Uterus (tissue), 4 donors: ENCODE measurements at places on chromosomes 4 and X.

DNA sequence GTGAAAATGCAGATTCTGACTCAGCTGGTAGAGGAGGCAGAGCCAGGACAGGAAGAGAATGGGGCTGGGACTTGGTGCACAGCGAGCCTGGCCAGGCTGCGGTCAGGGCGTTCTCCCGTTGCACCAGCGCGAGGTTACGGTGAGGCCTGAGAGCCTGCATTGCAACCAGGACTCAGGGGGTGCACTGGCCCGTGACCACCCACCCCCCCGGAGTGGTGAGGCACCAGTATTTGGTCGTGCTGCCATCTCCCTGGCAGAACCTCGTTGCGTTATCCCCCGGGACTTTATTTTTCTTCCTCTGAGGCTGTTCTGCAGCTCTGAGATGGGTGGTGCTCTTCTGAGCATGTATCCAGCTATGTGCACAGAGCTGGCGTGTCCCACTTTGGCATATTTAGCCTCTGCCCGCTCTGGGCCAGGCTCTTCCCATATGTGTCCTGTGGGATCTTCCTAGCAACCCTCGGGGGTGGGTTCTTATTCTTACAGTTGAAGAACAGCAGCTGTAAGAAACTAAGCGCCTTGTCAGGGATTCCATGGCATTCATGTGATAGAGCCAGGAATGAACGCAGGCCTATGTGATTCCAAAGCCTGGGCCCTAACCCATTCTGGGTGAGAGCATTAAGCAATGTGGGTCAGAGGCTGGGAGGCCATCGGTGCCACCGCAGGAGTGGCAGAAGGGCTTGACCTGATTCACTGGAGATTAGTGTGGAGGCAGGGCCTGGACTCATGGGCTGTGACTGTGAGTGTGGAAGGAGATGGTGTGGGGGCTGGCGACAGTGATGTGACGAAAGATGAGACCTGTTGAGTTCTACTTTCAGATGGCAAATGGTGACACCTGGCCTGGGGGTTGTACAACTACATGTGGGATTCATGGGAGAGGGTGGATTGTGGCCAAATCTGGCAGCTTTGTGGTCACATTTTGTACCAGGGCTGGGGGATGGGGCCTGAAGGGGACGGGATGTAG is 3.1 kb downstream of the TADA2B start:
- no peak for DNase-seq
- no peaks in the 10 kb centered on the region for H3K27me3 ChIP-seq
- H3K27ac ChIP-seq = no peak overlapping the region
- peaks cover 20% of the 10 kb centered on the region for H3K4me1 ChIP-seq

DNA sequence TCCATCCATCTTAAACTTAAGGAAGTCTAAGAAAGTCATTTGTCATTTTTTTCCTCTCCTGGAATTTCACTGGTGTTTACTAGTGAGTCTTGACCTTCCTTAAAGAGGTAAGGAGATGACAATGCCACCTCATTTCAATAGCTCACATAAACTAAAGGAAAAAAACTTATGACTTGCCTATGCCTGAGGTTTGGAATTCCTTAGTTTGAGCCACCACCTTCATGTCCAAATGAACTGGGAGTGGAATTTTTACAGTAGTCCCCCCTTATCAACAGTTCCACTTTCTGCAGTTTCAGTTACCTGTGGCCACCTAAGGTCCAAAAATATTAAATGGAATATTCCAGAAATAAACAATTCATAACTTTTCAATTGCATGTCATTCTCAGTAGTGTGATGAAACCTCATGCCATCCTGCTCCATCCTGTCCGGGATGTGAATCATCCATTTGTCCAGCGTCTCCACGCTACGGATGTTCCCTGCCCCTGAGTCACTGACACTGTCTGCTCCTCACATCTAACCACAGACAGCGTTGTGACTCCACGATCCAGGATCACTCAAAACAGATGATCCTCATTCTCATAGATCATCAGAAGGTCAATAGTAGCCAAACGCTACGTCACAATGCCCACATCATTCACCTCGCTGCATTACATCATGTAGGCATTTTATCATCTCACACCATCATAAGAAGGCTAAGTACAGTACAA is 177.4 kb downstream of the SH3KBP1 start:
- no peaks in the 10 kb centered on the region for H3K36me3 ChIP-seq
- no peak for DNase-seq
- H3K27ac ChIP-seq = no peak overlapping the region
- H3K4me1 ChIP-seq = no peaks in the 10 kb centered on the region
- H3K27me3 ChIP-seq = no peaks in the 10 kb centered on the region

- no peak for DNase-seq
- H3K36me3 ChIP-seq = no peaks in the 10 kb centered on the region
- no peaks in the 10 kb centered on the region for H3K4me1 ChIP-seq
- H3K27ac ChIP-seq = no peak overlapping the region
- H3K27me3 ChIP-seq = no peaks in the 10 kb centered on the region
- no peak overlapping the region for H3K4me3 ChIP-seq
These were observed 54.3 kb upstream of the CAMK2D start for GRCh38 chr4:113815826-113816225.

DNA sequence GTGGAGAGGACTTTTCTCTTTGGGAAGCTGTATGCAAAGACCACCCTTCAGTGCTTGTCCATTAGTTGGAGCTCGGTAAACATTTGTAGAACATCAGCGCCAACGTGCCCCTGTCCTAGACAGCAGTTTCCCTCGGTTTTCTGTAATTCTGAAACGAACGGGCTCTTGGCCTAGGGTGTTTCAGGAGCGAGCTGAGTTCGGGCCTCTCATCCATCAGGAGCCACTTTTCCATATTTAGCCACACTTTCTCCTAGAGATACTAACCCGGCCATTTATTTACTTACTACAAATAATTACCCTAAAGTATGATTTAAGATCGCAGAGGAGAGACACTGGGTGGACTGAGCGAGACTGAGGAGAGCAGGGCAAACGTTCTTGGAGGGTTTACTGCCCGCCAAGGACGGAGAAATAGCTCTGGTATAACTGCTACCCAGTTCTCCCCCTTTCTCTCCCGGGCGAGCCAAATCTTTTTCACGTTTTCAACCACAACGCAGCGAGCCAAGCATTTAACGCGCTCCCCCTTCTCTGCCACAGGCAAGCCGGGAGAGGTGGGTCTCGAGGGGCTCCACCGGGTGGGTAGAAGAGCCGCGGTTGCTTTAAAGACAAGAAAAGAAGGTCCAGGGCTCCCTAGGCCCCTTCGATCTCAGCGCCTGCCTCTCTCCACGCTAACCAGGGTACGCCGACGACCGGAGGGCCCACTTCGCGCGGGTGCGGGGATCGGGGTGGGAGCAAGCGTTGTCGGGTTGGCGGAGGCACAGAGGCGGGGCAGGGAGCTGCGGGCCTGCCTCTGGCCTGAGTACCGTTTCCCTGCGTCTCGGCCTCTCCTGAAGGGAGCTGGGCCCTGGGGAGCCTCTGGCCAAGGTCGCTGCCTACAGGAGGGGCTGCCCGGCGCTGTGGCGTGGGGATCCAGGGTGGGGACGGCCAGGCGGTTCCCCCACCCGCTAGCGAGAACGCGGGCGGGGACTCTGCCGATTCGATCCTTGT is 10.8 kb upstream of the PITX2 start:
- no peaks in the 10 kb centered on the region for H3K36me3 ChIP-seq
- peaks cover 82% of the 10 kb centered on the region for H3K27me3 ChIP-seq
- no peak for DNase-seq
- no peak overlapping the region for H3K27ac ChIP-seq
- no peak overlapping the region for H3K4me3 ChIP-seq
